ENCODE measurements at places on chromosomes 5 and 9. TPM values are rescaled to one million over a fixed set of nuclear protein-coding genes. Genes with fewer than 3 reads are reported as not detected.

The SLC25A46 gene
- total RNA-seq, result 25.5 TPM

The CDH9 gene
- not detected for total RNA-seq

The TMOD1 gene
- 1.8 TPM for total RNA-seq

The SLC45A2 gene
- total RNA-seq, result not detected

The HRH2 gene
- 0.38 TPM for total RNA-seq

Data from A549 treated with Hydrocortisone at 1 μM for 4 hours (cell line).